ENCODE measurements at places on chromosomes 12 and 14.

- no peak for DNase-seq
These were observed 9.0 kb upstream of the BDKRB1 start for GRCh38 chr14:96247031-96247430.

- no peak for DNase-seq
These were observed 174.5 kb upstream of the NPAS3 start for GRCh38 chr14:32764131-32764530.

DNA sequence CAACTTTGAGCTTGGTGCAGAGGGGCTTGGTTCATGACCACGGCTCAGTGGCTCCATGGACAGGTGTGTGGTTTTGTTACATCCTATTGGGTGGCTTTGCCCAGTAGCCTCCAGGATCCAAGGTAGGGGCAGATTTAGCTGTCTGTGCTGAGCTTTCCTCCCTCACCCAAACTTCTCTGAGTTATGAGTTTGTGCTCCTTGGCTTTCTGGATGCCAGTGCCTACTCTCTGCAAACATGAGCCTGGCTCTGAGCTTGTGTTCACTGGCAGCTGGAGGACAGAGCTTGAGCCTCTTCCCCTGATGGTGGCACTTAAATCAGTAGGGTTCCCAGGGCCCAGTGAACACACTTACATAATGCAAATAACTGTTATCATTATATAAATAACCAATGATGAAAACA lies 45.3 kb upstream of the HECTD1 start:
- DNase-seq: no peak

GRCh38 chr12:32395026-32395425 lies 4.3 kb upstream of the FGD4 start:
- no peak for DNase-seq

GRCh38 chr12:115988212-115988611 lies 289.3 kb downstream of the MED13L start:
- no peak for DNase-seq

- DNase-seq: no peak
These were observed 156.4 kb upstream of the FRMD6 start for GRCh38 chr14:51495319-51495718.

- no peak for DNase-seq
These were observed 9.1 kb downstream of the NFATC4 start for GRCh38 chr14:24377126-24377525.

DNA sequence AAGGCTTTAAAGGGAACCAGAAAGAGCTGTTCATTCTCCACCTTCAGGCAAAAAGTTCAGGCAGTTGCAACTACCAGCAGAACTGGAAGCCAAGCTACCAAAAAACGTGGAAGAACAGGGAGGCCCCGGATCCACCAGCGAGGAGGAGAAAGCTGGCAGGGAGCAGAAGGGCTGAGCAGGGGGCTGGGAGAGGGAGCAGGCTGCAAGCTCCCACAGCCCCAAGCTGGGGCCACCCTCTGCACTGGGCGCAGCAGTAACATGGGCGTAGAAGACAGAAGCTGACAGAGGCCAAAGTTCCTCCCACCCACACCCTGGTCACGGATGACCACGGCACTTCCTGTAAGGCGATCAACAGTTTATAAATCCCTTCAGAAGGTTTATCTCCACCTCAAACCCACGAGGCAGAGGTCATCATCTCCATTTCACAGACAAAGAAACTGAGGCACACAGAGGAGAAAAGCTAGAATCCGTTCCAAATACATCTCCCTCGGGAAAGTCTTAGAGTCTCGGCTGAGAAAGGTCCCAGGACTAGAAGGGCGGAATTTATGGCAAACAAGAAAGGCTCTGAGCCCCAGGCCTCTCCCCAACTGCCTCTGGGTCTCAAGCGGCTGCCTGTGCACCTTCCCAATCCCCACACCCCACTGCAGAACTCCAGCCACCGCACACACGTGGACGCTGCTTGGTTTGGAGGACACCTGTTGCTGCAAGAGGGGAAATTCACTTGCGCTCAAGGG lies 1.8 kb downstream of the CCDC85C start:
- DNase-seq: no peak

GRCh38 chr12:64318605-64319004 lies 72.0 kb downstream of the C12orf56 start:
- no peak for DNase-seq

DNA sequence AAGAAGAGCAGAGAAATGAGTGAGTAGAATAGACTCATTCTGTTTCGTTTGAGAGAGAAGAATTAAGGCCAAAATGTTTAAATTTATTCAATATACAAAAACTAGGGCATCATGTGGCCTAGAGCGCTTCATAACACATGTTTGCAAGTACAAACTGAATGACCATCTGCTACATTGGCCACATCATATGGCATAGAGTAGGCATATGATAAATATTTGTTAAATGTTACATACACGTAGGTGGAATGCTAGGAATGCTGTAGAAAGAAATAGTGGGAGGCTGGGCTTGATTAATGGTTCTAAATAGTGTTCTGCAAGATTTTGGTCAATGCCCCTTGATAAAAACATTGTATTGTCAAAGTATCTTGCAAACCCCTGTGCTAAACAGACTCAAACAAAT lies 10.8 kb downstream of the MGP start:
- DNase-seq: no peak

DNA sequence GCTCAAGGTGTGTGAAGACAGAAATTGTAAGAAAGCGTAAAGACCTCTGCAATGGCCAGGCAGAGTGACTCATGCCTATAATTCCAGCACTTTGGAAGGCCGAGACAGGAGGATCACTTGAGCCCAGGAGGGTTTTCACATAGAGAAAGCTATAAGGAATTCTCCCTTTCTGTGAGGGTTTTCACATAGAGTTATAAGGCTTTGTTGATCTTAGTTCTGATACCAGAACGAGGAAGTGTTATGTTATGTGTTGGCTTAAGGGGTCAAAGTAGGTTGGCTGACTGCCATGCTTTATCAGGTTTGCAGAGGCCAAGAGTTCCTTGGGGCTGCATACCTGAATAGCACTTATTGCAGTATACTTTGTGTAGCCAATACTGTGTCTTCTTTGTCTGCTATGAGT lies 139.1 kb downstream of the ERC1 start:
- DNase-seq: no peak

DNA sequence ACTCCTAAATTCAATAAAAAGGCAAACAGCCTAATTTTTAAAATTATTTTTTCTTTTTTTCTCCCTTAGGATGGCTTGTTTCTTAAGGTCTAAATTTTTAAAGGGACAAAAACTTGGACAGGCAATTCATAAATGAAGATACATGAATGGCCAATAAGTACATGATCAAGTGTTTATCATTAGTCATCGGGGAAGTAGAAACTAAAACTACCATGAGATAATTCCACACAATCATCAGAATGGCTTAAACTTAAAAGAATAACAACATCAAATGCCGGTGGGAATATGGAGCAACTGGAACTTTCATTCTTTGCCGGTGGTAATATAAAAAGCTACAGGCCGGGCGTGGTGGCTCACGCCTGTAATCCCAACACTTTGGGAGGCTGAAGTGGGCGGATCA lies 29.1 kb downstream of the MOK start:
- no peak for DNase-seq

- no peak for DNase-seq
These were observed 61.8 kb downstream of the KLRG1 start for GRCh38 chr12:9051158-9051550.

GRCh38 chr12:16955083-16955657 lies 349.2 kb upstream of the LMO3 start:
- DNase-seq: no peak

GRCh38 chr12:57733928-57734327 lies 4.6 kb downstream of the AGAP2 start:
- DNase-seq: no peak

DNA sequence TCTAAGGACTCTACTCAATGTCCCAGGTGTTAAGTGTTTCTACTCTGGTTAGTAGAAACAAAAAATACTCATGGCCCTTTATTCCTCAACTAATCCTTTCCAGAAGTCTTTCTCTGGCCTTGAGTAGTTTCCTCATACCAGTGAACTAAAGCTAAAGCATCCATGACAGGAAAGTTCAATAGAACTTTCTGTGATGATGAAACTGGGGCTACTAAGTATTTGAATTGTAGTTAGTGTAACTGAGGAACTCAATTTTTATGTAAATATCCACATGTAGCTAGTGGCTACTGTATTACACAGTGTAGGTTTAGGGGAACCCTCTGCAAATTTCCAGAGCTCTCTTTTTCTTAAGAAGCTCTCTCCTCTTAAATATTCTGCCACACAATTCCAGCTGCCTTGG lies 63.7 kb downstream of the R3HDM2 start:
- no peak for DNase-seq

DNA sequence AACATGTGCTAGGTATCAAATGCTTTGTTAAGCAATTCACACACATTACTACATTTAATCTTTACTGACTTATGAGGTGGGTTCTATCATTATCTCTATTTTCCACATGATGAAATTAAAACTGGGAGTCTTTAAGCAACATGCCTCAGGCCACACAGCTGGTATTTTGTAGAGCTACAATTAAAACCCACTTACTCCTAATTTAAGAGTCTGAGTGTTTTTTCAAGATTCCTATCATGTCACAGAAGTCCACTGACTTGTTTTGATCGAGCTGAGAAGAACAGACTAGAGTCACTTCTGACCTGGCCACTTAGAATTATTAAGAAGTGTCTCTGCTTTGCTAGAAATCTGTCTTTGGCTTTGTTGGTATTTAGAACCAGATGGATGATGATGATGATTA lies 670.7 kb downstream of the NRXN3 start:
- no peak for DNase-seq

GRCh38 chr14:75734854-75735253 lies 73.8 kb downstream of the TTLL5 start:
- no peak for DNase-seq

GRCh38 chr14:95264271-95264973 lies 55.3 kb downstream of the CLMN start:
- no peak for DNase-seq

DNA sequence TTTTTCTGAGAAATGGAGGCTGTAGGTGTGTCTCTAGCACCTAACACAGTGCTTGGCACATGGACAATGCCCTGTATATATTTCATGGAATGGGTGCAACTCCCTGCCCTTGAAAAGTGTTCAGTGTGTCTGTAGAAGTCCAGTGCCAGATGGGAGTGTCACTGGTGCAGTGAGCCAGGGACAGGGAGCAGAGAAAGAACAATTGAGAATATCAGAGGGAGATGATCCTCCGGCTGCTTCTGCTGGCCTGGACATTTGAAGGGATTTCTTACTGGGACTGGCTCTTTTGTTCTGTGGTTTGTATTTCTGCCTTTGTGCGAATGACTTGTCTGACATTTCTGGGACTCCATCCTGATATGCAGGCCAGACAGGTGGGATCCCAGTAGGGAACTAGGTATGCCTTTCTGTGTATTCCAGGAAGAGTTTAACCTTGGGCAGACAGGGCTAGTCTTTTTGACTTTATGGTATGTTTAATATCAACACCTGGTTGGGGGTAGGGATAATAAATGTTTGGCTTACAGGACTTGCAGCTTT lies 328.0 kb downstream of the NRXN3 start:
- DNase-seq: no peak

All from stimulated activated CD4-positive, alpha-beta T cell treated with anti-CD3 and anti-CD28 coated beads, Interleukin-15, amount 100 ng/mL, for 24 hours (primary cell).